ENCODE measurements at places on chromosomes 7 and 10.

- no peak for DNase-seq
Measured at GRCh38 chr7:31029251-31030042, 22.7 kb upstream of the ADCYAP1R1 start.

- DNase-seq = no peak
Measured at GRCh38 chr7:41047789-41048191, 655.1 kb downstream of the INHBA start.

- DNase-seq = no peak
Measured at GRCh38 chr10:129968853-129969183, 4.7 kb upstream of the EBF3 start.

DNA sequence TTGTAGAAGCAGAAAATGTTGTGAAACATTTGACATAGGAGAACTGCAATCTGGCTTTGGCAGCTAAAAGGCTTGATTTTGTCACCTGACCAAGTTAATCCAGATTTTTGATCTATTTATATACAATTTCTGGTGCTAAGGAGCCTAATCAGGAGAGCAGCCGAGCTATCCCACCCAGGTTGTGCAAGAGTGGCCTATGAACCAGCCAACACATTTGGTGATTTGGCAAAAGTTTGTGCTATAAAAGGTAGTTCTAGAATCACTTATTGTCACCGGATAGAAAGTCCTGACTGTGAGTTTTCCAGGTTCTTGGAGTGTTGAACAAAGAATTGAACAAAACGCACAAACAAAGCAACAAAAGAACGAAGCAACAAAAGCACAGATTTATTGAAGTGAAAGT is 1.4 kb upstream of the SPAM1 start:
- DNase-seq = no peak

DNA sequence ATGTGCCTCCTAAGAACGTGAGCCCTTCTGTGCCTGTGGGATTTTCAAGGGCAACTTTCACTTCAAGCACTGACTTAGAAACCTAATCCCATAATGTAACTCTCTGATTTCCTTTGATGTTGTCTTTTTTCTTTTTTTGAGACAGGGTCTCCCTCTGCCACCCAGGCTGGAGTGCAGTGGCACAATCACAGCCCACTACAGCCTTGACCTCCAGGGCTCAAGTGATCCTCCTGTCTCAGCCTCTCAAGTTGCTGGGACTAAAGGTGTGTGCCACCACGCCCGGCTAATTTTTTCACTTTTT is 64.4 kb upstream of the GSDME start:
- no peak for DNase-seq

GRCh38 chr7:149713731-149714068 is 59.7 kb downstream of the ZNF467 start:
- no peak for DNase-seq

DNA sequence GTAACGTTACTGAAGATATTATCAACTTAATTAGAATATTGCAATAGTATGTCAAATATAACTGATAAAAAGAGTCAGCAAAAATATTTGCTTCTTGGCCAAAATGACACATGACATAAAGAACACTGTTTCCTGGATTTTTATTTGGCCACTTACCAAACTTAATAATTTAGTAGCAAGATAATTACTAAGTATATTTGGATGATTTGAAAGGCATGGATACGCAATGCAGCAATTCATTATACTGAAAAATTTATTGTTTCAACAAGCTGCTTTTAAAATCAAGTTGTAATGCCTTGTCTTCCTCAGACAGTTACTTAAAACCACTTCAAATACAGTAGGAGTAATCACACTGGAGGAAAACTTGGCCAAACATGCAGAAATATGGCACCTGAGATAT is 234.0 kb downstream of the SEMA3E start:
- no peak for DNase-seq

GRCh38 chr10:85177767-85178166 is 849.4 kb downstream of the CCSER2 start:
- DNase-seq = no peak

DNA sequence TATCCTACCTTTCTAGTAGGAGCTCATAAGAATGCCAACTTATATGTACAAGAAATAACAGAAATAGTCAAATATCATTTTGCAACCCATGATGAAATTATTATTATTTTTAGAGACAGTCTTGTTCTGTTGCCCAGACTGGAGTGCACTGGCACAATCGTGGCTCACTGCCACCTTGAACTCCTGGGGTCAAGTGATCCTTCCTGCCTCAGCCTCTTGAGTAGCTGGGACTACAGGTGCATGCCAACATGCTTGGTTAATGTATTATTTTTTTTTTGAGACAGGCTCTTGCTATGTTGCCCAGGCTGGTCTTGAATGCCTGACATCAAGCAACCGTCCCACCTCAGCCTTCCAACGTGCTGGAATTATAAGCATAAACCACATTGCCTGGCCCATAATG is 44.8 kb downstream of the TNPO3 start:
- no peak for DNase-seq

- no peak for DNase-seq
Measured at GRCh38 chr10:60280475-60280874, 109.2 kb downstream of the ANK3 start.

Data from T47D (cell line).